ENCODE measurements at places on chromosomes 16 and 17.

GRCh38 chr17:17740615-17741348, 59.5 kb downstream of the RAI1 start:
- no peak for DNase-seq

DNA sequence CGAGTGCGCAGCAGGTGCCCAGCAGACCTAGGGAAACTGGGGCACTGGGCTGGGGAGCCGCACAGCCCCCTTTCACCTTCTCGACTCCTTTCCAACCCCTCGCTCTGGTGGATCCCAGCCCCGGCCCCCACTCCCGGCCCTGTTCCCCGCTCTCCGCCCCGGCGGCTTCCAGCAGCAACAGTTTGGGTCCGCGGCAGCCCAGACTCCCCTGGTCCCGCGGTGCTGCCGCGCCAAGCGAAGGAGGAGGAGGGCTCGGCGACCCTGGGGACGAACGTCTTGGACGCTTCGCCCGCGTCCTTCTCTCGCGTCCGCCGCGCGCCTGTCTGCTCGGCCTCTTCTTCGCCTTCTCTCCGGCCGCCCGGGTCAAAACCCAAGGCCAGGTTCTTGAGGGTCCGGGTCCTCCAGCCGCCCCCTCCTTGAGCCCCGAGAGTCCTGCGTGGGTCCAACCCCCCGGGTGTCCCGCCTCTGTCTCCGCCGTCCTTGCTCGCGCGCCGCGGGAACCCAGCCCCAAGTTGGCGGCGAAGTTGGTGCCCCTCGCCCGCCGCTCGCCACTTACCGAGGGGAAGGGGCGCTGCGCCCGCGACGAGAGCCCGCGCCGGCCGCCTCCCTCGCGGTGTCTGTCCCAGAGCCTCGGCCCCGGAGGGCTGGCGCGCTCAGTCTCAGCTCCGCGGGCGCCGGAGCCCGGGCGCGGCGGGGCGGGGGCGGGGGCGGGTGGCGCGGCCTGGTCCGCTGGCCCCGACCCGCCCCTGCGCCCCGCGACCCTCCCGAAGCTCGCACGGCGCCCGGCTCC, 1.4 kb upstream of the GRIN2C start:
- no peak for DNase-seq

DNA sequence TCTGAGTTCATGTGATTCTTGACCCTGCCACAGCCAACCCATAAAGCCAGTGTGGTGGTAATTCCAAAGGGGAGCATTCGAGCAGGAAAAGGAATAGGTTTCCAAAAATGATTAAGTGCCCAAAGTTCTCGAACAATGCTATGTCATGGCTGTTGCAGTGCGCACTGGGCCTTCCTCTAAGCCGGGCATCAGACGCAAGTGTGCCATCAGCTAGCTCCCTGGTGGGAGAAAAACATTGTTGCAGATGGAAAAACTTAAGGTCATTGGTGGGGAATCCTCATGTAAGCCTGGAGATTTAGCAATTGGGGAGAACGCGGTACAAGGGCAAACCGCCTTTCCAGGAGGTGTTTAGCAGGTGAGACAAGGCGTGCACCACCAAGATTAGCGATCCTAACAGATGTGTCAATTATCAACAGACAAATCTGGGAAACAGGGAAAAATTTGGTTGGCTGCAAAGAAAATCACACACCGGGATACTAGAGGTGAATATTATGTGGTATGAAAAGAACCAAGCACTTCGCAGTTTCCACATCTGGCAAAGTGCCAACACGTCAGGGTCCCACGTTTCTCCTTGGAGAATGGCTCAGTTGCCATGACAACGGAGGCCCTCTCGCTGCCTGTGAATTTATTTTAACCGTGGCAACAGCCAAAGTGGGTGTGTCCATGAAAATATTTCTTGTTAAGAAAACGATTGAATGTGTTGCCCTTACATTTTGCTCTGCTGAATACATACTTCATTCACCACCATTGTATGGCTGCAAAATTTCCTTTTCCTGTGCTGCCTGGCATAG, 118.5 kb upstream of the CACNG5 start:
- no peak for DNase-seq

GRCh38 chr16:17194190-17194780, 276.5 kb downstream of the XYLT1 start:
- DNase-seq = no peak

DNA sequence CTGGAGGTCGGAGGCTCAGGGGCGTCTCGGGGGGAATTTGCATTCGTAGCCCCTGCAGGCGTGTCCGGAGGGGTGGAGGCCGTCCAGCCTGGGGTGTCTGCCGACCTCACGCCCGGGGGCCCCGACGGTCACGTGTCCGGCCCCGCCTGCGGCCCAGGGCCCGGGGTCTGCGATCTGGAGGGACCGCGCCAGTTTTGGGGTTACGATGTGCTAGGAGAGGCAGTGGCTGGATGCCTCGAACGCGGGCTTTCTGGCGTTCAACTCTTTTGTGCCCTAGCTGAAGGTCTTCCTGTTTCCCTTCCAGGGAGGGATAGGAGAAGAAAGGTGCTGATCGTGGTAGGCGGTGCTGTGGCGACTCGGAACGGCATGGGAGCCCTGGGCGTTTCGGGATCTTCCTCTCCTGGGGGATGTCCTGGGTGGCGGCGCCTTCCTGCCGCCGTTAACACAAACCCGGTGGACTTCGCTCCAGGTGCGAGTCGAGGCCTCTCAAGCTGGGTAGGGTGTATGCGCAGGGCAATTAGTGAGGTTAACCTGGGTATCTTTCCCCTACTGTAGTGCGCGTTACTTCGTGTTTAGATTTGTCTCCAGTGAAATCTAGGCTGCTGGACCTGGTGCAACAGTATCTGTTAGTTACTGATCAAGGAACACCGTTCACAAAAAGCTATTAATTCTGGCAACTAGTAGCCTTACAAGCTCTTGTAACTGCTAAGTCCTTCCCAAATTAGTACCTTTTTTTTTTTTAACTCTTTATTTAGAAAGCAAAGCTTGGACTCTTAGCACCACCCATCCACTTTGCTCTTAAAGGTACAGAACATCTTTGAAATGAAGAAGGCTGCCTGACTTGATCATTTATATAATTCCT, 1.3 kb downstream of the AKAP1 start:
- no peak for DNase-seq

GRCh38 chr17:27384261-27384701, 72.0 kb upstream of the KSR1 start:
- no peak for DNase-seq

- no peak for DNase-seq
Measured at GRCh38 chr17:47898241-47898640, 2.2 kb downstream of the SP2 start.

- DNase-seq = no peak
Measured at GRCh38 chr17:18217412-18218015, 7.9 kb upstream of the LLGL1 start.

Measured in NCI-H187 (cell line).